ENCODE measurements at places on chromosomes 3 and 15.

- DNase-seq: no peak
Observed at GRCh38 chr3:181533811-181534210, 177.9 kb upstream of the SOX2 start.

GRCh38 chr15:90297021-90297420 is 31.5 kb downstream of the NGRN start:
- DNase-seq: no peak

GRCh38 chr3:194285024-194285849 is 65.9 kb downstream of the CPN2 start:
- DNase-seq: no peak

DNA sequence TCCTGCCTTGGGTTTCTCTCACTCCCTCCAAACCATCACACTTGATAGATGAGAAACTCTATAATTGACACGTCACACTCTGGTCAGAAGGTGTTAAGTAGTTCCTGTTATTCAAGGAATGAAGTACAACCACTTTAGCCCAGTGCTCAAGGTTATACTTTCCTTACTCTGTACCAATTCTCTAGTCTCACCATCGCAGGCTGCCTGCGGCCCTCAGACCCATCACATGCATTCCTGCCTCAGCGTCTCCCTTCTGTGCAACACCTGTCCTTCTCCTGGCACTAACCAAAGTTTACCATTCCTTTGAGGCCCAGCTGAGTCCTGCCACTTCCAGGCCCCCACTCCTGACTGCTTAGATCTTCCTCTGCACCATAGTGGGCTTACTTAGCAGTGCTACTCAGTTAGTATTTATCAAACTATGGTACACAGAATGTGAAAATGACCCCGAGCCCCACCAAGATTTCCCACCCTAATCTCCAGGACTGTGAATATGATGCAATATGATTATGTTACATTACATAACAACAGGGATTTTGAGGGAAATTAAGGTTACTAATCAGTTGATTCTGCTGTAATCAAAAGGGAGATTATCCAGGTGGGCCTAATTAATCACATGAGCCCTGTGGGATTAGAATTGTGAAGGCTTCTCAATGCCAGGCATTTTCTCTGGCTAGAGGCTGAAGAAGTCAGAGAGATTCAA is 36.2 kb downstream of the SPINK8 start:
- DNase-seq: no peak

GRCh38 chr3:194139071-194139813 is 3.3 kb downstream of the HES1 start:
- DNase-seq: no peak

DNA sequence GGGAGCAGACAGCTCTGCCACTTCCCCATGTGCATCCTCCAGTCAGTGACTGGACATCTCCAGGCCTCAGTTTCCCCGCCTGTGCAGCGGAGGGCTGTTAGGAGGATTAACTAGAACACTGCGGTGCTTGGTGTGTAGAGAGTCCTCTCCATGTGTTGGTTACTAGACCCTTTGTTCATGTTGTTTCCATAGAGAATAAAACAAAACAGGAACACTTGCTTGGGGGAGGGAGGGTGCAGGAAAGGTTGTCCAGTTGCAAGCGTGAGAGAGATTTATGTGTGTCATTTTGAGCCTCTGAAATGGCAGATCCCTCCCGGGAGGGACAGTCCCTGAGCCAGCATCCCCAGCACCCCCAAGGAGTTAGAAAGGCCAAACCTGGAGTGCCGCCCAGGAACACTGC is 184.0 kb upstream of the LYSMD4 start:
- no peak for DNase-seq

- no peak for DNase-seq
Observed at GRCh38 chr3:37136067-37136466, 38.3 kb downstream of the LRRFIP2 start.

Data from NCI-H187 treated with DMSO at 0.1 percent for 48 hours (cell line).